ENCODE measurements at places on chromosomes 12 and 14. TPM values are rescaled to one million over a fixed set of nuclear protein-coding genes. Genes with fewer than 3 reads are reported as not detected.

GRCh38 chr12:95922231-95922630 lies 20.2 kb downstream of the CCDC38 start:
- H3K4me3 ChIP-seq = no peak overlapping the region
- H3K27ac ChIP-seq = no peak overlapping the region
- no peak for DNase-seq
- H3K36me3 ChIP-seq = no peaks in the 10 kb centered on the region
- no peaks in the 10 kb centered on the region for H3K4me1 ChIP-seq

GRCh38 chr14:53947094-53947445 lies 9.6 kb downstream of the BMP4 start:
- no peak overlapping the region for H3K27ac ChIP-seq
- no peak for DNase-seq
- H3K36me3 ChIP-seq = no peaks in the 10 kb centered on the region

DNA sequence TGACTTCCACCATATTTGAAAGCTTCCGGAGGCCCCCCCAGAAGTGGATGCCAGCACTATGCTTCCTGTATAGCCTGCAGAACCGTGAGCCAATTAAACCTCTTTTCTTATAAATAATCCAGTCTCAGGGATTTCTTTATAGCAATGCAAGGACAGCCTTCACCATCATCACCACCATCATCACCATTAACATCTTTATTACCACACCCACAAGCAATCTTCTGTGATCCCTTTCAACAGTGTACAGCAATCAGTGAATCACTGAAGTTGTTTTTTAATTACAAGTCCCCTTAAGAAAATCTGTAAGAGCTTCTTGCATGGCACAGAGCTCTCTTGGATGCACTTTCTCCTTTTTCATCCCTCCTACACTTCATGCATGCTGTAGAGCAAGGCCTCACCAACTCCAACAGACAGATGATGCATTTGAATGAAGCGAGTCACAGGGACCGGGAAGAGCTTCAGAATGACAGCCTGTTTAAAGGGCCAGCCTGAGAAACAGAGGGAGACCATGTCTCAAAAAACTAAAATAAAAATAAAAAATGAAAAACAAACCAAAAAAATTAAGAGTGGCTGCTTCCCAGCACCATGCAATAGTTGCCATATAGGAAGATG lies 83.6 kb upstream of the VASH1 start:
- no peaks in the 10 kb centered on the region for H3K4me1 ChIP-seq
- no peak overlapping the region for H3K27ac ChIP-seq
- no peak for DNase-seq
- no peaks in the 10 kb centered on the region for H3K27me3 ChIP-seq
- no peaks in the 10 kb centered on the region for H3K36me3 ChIP-seq

- no peaks in the 10 kb centered on the region for H3K36me3 ChIP-seq
- H3K4me1 ChIP-seq = no peaks in the 10 kb centered on the region
- DNase-seq = no peak
These were observed 164.9 kb downstream of the NAV3 start for GRCh38 chr12:77995436-77996167.

DNA sequence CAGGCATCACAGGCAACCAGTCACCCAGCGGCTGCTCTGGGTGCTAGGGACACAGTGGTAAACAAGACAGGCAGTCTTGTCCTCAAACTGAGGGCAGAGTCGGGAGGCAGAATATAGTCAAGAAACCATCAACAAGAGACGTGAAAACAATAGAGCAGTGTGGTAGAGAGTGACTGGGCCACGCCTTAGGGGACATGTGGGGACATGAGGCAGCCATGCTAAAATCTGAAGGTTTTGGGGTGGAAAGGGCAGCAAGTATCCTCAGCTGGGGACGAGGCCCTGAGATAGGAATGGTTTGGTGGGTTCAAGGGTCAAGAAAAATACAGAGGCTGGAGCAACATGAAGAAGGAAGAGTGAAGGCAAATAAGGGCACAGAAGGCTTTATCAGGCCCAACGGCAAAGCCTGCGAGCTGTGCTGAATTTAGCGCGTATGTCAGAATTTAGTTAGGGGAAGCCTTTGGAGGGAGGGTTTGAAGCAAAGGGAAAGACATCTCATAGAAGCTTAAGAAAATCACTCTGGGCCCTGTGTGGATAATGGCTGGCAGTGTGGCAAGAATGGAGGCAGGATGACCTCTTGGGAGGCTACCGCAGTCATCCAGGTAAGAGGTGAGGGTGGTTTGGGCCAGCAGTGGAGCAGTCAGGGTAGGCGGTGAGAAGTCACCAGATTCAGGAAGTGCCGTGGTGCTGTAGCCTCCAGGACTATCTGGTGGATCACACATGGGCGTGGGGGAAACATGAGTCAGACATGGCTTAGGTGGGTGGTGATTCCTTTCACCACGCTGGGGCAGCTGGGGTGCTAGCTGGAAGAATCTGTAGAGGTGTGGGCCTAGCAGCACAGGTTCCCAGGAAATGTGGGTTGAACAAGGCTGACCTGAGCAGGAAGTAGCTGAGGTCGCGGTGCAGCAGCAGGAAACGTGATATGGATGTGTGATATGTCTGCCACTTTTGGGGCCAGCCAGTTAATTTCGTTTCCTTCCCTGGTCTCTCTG lies 3.0 kb downstream of the EVL start:
- peak overlapping the region; percentile 43 for H3K4me3 ChIP-seq
- H3K36me3 ChIP-seq = no peaks in the 10 kb centered on the region
- peak overlapping the region; percentile 80 for H3K27ac ChIP-seq
- no peaks in the 10 kb centered on the region for H3K27me3 ChIP-seq
- H3K4me1 ChIP-seq = peaks cover 32% of the 10 kb centered on the region

- no peak for DNase-seq
- H3K27ac ChIP-seq = no peak overlapping the region
- no peak overlapping the region for H3K4me3 ChIP-seq
- H3K4me1 ChIP-seq = no peaks in the 10 kb centered on the region
- H3K27me3 ChIP-seq = no peaks in the 10 kb centered on the region
These were observed 93.5 kb downstream of the PIWIL1 start for GRCh38 chr12:130431176-130431575.

DNA sequence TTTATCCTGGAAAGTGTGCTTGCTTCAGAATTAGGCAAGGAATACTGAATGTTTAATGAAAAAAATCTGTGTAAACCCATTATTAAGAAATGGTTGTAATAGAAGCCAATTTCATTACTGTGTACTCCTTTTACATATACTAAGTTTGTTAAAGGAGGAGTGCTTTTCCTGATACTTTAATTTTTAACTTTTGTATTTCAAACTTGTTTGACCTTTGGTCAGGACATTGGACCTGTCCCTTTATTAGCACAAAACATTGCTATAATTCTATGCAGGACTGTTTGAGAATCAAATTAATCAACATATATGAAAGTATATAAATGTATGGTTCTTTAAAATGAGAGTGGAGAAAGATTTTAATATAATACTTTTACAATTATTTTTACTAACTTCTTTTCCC lies 659.6 kb downstream of the TMTC2 start:
- H3K4me3 ChIP-seq = no peak overlapping the region
- no peak overlapping the region for H3K27ac ChIP-seq
- no peaks in the 10 kb centered on the region for H3K4me1 ChIP-seq
- no peaks in the 10 kb centered on the region for H3K36me3 ChIP-seq
- H3K27me3 ChIP-seq = no peaks in the 10 kb centered on the region

DNA sequence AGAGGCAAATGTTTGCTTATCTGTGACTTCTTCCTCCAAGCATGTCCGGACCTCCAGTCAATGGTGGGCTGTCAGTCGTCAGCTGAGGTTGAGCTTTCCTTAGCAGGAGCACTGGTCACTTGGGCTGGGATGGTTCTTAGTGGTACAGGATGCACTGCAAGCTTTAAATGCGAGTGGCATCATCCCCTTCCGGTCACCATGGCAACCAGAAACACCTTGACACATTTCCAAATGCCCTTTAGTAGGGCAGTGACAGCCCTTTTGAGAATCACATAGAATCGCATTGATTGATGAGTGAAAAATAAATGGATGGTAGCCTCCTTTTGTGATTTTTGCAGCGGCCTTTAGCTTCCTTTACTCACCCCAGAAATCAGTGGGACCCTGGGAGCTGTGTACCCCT lies 24.1 kb downstream of the NTF3 start:
- no peak for DNase-seq
- no peak overlapping the region for H3K27ac ChIP-seq
- H3K36me3 ChIP-seq = no peaks in the 10 kb centered on the region
- H3K4me1 ChIP-seq = peaks cover 4% of the 10 kb centered on the region

GRCh38 chr12:118327391-118327790 lies 45.3 kb downstream of the TAOK3 start:
- no peak for DNase-seq
- H3K27me3 ChIP-seq = no peaks in the 10 kb centered on the region
- H3K4me3 ChIP-seq = no peak overlapping the region
- H3K27ac ChIP-seq = no peak overlapping the region
- H3K36me3 ChIP-seq = no peaks in the 10 kb centered on the region

DNA sequence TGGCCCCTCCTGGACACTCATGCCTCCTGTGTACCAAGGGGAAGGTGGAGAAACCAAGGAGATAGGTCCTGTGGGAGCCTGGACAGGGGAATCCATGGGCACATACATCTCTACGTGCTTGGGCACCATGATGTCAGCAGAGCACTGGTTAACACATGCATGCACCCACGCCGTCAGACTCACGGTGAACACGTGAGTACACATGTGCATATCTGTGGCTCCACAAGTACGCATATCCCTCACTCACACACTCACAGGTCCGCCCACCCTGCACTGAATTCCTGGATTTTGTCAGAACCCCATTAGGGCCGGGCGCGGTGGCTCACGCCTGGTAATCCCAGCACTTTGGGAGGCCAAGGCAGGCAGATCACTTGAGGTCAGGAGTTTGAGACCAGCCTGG lies 29.1 kb upstream of the COX6A1 start:
- H3K4me3 ChIP-seq = no peak overlapping the region
- H3K27me3 ChIP-seq = no peaks in the 10 kb centered on the region
- H3K36me3 ChIP-seq = no peaks in the 10 kb centered on the region
- no peaks in the 10 kb centered on the region for H3K4me1 ChIP-seq

DNA sequence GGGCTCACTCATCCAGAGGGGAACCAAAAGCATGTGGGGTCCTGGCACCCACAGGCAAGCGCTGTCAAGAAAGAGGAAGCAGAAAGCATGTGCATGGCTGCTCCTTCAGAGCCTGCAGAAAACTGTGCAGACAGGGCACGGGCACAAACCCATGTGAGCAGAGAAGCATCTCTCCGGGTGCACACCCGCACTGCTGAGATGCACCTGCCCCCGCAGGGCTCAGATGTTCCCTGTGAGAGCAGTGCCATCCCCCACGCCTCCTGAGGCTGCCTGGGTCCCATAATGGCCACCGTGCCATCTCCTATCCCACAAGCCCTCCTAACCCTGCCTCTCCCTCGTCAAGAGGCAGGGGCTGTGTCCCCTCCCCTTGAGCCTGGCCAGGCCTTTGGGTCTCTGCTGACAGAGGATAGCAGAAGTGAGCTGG lies 32.3 kb upstream of the INF2 start:
- no peak overlapping the region for H3K27ac ChIP-seq
- H3K36me3 ChIP-seq = no peaks in the 10 kb centered on the region
- H3K4me1 ChIP-seq = peaks cover 5% of the 10 kb centered on the region
- peak; percentile 67 for DNase-seq
- peaks cover 7% of the 10 kb centered on the region for H3K27me3 ChIP-seq
- H3K4me3 ChIP-seq = no peak overlapping the region

DNA sequence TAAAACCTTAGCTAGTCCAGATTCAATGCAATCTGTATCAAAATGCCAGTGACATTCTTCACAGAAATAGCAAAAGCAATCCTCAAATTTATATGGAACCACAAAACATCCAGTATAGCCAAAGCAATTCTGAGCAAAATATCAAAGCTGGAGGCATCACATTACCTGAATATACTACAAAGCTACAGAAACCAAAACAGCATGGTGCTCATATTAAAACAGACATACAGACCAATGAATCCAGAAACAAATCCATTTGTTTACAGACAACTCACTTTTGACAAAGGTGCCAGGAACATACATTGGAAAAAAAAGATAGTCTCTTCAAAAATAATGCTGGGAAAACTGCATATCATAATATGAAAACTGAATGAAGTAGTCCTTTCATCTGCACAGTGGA lies 4.8 kb downstream of the KLRC4 start:
- H3K4me1 ChIP-seq = no peaks in the 10 kb centered on the region
- no peaks in the 10 kb centered on the region for H3K36me3 ChIP-seq
- no peak overlapping the region for H3K4me3 ChIP-seq

DUSP16 gene
- total RNA-seq = 50.6 TPM

MMP14 gene
- total RNA-seq = 149 TPM

TAS2R7 gene
- not detected for total RNA-seq

RPL10L gene
- not detected for total RNA-seq

CLEC2D gene
- total RNA-seq = 12.9 TPM

PLEKHG3 gene
- 34.5 TPM for total RNA-seq

ATF1 gene
- total RNA-seq = 36.8 TPM

RASSF9 gene
- total RNA-seq = 7.9 TPM

DCN gene
- 753 TPM for total RNA-seq

COX8C gene
- not detected for total RNA-seq
